ELR (cell line): ENCODE measurements at places on chromosomes 3 and 15.

DNA sequence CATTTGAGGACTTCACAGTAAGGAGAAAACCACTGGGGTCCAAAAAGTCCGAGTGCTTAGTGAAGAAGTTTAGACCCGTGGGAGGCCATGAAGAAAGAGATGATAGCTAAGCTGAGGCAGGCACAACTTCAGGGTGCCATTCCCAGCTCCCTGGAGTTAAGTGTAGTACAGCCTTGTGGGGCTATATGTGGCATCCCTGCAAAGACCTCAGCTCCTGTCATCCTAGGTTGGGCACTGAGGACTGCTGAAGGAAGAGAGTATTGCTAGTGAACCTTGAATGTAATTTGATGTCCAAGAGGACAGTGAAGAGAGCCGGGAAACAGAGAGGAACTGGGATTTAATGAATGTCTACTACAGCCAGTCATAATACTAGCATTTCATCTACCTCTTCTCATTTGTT lies 162.1 kb downstream of the AKAP13 start:
- DNase-seq: no peak

GRCh38 chr3:73475175-73475574 lies 149.6 kb downstream of the PDZRN3 start:
- no peak for DNase-seq

- DNase-seq: peak; percentile 58
Measured at GRCh38 chr3:171116365-171116764, 89.8 kb upstream of the SLC2A2 start.

- no peak for DNase-seq
Measured at GRCh38 chr3:129908417-129908816, 14.9 kb upstream of the TMCC1 start.

GRCh38 chr15:50828610-50829206 lies 63.2 kb upstream of the SPPL2A start:
- DNase-seq: peak; percentile 80

- DNase-seq: no peak
Measured at GRCh38 chr15:58724466-58724865, 25.0 kb downstream of the ADAM10 start.

GRCh38 chr3:111963424-111963823 lies 15.4 kb upstream of the ABHD10 start:
- DNase-seq: peak; percentile 92

DNA sequence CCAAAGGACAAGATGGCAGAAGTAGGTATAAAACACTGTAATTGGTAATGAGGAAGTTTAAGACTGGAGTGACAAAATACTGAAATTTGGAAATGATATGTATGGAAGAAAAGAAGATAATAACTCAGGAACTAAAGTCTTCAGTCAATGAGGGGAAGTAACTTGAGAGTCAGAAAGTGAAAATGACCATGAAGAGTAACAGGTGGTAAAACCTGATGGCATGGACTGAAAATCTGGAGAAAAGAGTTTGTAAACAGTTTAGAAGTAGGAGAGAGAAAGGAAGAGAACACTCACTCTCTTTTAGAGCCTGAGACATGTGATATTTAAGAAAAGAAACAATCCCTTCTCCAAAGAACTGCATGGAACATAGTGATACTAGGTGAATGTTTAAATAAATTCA lies 387.9 kb downstream of the PYDC2 start:
- no peak for DNase-seq

- DNase-seq: no peak
Measured at GRCh38 chr3:128550471-128551126, 57.6 kb upstream of the GATA2 start.

DNA sequence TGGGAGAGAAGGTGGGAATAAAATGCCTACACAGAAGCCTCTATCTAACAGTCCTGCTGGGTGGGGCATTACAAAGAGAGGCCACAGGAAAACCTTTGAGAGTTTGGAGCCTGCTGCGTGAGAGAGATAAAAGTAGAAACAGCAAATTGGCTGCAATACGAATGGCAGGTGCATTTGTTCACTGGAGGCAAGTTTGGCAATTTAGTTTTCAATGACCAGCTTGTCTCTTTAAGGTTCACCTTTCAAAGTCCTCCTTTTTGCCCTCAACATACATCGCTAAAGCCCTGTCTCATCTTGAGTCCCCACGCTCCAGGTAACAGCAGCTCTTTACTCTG lies 405.7 kb downstream of the LSAMP start:
- DNase-seq: no peak

DNA sequence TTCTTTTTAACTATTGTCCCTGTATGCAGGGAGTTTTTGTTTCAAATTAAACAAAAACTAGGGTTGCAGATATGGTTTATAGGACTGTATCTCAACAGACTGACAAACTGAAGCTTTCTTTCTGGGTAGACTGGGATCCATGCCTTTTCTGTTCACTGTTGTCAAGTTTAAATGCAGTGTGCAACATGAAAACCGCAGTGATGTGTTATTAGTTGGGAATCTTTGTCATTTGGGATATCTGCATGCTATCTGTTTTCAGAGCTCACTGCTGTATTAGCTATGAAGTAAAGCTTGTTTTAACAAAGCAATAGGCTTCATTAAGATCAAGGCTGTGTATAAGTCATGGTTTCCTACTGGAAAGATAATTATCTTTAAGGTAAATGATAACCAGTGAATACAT lies 21.4 kb upstream of the MCF2L2 start:
- peak; percentile 19 for DNase-seq
